ENCODE measurements at places on chromosomes 6 and 20.

- DNase-seq, result no peak
Measured at GRCh38 chr20:59829054-59829785, 104.2 kb downstream of the SYCP2 start.

DNA sequence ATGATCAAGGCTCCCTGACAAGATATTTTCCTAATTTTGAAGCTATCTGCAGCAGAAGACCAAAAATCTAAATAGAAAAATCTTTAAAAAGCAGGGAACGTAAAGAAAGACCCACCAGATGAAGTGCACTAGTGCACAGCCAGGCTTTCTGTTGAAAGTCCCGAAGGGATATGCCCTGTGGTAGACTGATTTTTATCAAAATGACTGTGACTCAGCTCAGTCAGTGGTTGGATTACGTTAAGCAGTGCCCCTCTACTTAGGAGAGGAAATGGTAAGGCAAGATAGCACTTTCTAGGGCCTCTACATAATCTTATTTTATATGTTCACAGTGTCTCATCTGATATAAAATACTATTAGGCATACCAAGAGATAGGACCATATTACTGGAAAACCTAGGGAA lies 123.4 kb upstream of the RAB32 start:
- no peak for DNase-seq

DNA sequence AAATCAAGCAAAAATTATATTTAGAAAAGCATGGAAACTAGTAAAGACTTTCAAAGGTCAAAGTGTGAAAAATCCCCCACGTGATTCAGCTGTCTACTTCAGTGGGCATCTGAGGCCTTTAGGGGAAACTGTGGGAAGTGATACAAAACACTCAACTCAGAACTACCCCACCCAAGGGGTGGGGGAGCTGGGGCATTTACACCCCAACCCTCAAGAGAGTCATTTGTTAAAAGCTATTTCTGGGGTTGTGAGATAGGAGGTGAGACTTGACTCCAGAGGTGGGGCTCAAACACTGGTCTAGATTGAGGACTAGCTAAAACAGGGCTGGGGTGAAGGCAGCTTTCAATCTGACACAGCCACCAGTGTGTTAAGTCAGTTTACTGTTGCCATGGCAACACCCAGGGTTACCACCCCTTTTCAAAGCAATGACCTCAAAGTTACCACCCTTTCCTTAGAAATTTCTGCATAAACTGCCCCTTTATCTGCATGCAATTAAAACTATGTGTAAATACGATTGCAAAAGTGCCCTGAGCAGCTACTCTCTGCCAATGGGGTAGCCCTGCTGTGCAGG lies 9.9 kb upstream of the GTSF1L start:
- no peak for DNase-seq

GRCh38 chr6:12249541-12250382 lies 40.4 kb upstream of the EDN1 start:
- DNase-seq, result no peak

- no peak for DNase-seq
Measured at GRCh38 chr6:63543982-63544381, 28.3 kb upstream of the LOC128125822 start.

DNA sequence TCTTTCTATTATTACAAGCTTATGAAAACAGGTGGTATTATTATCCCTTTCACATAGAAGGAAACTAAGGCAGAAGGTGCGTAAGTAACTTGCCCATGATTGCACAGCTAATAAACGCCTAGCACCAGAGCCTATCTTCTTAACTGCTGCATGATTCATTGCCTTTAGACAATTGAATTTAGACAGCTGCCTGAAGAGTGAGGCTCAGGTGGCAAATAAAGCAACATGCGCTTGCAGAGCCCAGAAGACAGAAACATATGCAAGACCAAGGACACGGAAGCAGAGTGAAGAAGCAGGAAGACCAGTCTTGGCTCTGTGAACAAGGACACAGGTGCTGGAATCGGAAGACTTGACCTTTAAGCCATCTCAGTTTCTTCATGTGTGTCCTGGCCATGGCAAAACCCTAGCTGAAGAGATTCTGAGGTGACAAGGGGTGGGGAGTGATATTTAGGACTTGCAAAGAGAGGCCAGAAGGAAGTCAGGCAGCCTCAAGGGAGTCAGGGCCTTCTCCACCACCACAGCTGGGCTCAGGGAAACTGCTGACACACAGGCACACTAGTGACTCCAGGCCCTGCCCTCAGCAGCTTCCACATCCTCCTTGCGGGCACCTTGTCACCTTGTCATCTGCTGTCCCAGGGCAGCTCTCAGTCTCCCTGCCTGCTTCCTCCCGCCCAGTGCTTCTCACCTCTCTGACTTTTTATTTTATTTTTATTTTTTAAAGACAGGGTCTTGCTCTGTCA lies 91.7 kb upstream of the SLC22A16 start:
- DNase-seq, result no peak

DNA sequence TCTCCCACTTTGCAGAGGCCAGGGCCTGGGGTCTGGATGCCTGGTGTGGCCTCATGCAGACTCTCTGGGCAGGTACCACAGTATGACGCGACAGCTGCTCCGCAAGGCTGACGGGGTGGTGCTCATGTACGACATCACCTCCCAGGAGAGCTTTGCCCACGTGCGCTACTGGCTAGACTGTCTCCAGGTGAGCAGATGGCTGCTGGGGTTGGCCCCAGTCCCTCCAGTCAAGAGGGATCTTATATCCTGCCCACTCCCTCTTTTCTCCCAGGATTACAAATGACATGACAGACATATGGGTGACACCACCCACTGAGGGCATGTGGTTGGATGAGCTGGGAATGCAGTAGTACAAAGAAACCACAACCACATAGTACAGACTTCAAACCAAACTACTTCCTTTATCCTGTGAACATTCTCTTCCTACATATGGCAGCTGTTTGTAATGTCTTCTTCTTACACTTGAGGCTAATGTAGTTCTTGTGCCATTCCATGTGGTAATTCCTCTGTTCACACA lies 29.9 kb downstream of the RAB44 start:
- DNase-seq, result peak; percentile 66

DNA sequence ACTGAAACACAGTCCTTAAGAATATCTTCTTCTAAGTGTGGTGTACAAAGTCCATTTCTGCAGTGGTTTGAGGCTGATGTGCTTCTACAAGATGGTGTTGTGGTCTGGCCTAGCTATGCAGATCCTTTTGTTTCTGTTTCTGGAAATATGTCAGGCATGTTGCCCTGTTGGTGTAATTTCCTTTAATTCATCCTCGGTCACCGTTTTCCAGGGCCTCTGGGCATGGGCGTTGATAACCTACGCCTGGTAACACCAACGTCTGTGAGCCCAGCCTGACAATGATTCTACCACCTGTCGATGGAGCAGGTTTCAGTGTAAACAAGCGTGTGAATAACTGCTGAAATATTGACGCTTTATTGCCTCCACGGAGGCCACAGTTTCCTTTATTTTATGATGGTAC lies 33.3 kb upstream of the AFDN start:
- DNase-seq, result peak; percentile 76

DNA sequence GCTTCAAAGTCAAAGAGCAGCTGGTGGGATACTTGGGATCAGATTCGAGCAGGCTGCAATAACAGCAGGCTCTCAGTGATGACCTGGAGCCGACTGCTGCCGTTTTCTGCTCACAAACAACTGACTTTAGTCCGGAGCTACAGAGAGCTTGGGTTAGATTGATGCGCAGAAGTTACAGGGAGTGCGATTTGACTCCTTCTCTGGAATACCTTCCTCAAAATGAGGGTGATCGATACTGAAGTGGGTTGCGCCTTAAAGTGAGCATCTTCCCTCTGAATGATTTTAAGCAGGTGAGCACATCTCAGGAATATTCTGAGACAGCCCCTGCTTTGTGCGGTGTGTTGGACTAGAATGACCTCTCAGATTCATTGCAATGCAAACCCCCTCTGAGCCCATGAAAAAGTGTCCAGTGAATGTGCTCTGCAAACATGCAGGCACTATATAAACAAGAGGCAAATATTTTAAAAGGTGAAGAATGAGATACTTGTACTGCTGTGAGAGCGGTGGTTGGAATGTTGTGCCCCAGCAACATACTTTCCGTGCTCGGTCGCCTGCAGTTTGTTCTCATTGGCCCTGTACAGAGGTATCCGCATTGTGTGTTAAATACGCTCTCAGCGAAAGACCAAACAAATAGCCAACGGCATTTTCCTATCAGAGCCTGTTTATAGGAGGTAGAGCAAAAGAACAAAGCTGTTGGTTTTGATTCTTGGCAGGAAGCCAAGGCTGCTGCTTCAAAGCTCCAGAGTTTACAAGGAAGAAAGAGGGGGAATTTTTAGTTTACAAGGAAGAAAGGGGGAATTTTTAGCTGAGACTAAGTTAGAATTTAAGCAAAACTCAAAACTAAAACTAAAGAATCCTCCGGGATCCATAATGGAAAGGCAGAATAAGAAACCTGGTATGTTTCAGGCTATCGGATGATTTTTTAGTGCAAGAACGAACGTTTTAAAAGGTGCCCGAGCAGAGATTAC lies 67.7 kb downstream of the PHACTR2 start:
- DNase-seq, result peak; percentile 68

GRCh38 chr6:227812-228338 lies 64.4 kb upstream of the DUSP22 start:
- DNase-seq, result no peak

- no peak for DNase-seq
Measured at GRCh38 chr6:71531841-71532240, 243.2 kb downstream of the OGFRL1 start.

- DNase-seq, result peak; percentile 11
Measured at GRCh38 chr20:12570371-12570770, 438.4 kb upstream of the SPTLC3 start.

DNA sequence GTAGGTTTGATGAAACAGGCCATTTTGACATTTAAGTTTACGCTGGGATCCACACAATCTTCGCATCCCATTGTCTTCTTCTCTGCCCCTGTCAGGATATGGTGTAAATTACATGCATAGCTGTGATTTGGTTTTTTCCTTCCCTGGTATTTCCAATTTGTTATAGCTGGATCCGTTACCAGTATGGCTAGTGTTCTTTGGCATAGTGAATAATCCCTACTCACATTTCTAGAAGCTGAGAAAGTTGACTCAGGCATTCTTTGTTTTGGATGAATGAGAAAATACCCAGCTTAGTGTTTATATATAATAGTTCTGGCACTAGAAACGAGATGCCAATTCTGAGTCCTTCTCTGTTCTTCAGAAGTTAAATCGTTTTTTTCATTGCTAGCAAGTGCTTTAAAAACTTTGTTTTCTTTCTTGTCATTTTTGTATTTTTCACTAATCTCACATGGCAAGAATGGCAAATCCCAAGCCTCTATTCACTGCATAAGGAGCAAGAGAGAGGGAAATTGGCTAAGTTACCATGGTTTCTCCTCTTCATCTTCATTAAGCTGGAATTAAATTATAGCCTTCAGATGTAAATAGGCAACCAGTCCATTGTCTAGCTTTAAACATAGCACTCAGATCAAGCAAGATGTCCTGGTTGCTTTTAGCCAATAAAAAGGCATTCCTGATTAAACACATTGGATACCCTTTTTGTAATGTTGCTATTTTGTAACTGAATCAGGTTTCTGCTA lies 91.9 kb upstream of the LAMP5 start:
- peak; percentile 76 for DNase-seq

- no peak for DNase-seq
Measured at GRCh38 chr6:104532462-104532861, 327.3 kb downstream of the HACE1 start.

DNA sequence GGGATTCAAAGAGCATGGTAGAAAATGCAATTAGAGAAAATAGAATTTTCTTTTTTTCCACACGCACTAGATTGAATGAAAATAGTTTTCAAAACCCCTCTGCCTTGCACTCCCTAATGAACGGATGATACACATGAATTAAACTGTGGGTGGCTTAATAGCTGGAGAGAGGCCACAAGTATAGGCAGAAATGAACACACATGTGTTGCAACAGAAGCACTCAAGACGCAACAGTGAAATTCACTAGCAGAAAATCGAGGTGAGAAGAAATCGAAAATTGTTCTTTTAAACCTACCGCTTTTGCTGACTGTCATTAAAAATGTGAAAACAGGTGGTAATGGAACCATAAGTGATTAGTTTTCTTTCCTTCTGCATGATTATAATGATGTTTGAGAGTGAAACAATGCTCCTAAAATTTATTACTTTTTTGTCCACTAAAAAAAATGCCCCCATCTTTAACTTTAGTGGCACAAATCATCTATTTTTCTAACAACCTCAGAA lies 80.1 kb upstream of the SHLD1 start:
- DNase-seq, result no peak

DNA sequence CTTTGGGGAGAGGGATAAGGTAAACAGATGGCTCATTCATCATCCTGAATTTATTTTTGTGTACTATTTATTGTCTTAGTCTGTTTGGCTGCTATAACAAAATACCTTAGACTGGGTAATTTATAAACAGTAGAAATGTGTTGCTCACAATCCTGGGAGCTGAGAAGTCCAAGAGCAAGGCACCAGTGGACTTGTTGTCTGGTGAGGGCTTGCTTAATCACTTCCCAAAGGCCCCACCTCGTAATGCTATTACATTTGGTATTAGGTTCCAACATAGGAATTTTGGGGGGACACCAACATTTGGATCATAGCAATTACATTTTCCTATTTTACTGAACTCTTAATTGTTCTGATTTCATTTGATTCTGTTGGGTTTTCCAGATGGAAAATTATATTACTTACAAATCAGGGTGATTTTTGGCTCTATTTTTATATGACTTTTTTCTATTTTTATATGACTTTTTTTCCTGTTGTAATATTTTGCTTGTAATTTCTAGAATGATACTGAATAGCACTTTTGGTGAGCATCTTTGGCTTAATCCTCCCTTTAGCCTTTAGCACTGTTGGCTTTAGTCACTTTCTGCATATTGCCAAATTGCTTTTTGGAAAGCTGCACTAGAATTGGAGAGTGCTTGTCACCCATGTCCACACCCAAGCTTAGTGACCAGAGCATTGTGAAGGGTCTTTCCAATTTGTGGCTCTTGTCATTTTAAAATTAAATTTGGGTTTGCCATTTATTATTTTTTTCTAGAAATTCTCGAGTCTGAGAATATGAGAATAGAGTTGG lies 43.7 kb upstream of the TULP4 start:
- DNase-seq, result no peak

Measured in NCI-H1417 (cell line).